Hematopoietic multipotent progenitor cell treated with erythropoietin and hydrocortisone succinate and interleukin-3 and kit ligand, for 17 days (in vitro differentiated cells): ENCODE measurements at places on chromosomes 4 and X.

- DNase-seq = no peak
Observed at GRCh38 chr4:2757426-2757825, 1.3 kb upstream of the TNIP2 start.

- DNase-seq = no peak
Observed at GRCh38 chrX:21612154-21612553, 46.0 kb downstream of the KLHL34 start.

DNA sequence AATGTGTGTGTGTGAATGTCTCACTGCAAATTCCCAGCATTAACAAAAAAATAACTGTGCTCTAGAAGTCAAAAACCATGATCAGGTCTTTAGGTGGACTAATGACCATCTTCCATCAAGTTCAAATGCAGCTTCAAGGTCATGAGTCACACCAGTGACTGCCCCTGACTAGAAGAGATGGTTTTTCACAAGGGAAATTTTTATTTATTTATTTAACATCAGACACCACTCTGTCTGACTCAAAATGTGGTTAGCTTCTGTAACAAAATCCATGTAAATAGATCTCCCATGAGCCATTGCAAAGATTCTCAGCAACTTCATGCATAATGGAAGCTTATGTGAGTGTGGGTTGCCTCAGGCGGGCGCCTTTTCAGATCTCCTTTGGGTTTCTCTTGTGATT is 219.2 kb downstream of the KIT start:
- DNase-seq = no peak

- DNase-seq = no peak
Observed at GRCh38 chr4:187017147-187017546, 293.5 kb upstream of the FAT1 start.

- DNase-seq = no peak
Observed at GRCh38 chr4:17170131-17170530, 271.7 kb upstream of the LDB2 start.

DNA sequence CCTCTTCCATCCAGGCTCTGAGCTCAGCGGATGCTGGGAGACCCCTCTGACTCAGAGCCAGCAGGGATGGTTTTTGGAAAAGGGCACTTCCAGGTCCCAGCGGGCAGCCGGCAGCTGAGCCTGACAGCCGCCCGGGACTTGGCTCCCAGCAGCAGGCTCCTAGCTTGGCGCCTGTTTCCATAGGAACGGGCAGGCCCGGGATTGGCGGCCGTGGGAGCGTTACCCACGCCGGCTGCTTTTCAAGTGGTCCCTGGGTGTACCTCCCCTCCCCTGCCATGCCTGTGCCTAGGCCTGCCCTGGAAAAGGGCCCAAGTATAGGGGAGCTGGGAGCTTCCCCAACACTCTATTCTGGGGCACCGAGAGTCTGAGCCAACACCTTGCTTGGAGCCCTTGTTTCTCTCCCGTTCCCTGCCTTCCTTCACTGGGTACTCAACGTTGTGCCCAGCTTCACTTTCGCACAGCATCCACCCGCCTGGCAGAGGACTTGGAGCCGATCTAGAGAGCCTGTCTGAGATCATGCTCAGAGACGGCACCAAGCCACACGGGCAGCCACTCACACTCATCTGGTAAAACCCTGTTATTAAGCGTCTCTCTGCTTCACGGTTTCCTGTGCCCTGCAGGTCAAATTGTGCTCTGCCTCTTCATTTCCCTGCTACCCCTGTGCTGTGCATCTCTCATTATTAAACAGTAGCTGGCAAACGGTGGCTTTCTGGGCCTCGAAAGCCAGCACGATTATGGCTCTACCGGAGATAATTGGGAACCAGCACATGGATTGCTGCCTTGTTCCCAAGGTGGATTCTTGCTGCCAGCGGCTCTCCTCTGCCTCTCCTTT is 521.5 kb downstream of the BCOR start:
- DNase-seq = no peak

DNA sequence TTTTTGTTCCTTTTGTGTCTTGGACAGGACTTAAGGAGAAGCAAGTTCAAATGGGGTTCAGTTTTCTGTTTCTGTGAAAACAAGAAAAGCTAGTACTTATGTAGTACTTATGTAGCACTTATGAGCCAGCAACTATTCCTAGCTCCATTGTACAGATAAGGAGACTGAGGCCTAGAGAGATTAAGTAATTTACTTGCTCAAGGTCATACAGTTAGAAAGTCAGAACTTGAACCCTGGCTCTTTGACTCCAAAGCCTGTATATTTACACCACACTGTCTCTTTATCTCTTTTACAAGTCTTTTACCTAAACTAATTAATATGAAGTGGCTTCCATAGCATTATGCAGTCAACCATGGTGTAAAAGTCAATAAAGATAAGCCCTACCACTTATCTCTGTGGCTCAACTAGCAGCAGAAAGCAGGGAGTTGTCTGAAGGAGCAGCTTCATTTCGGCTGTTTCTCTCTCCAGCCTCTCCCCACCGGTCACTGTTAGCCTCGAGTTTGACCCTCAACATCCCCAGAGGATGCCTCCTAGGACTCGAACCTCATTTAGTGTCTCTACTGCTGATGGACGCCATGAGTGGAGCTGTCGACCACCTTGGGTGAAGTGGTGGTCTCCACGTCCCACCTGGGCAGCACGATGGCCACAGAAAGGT is 209.9 kb downstream of the SHROOM3 start:
- no peak for DNase-seq

GRCh38 chr4:162911349-162911748 is 255.3 kb downstream of the NAF1 start:
- no peak for DNase-seq

DNA sequence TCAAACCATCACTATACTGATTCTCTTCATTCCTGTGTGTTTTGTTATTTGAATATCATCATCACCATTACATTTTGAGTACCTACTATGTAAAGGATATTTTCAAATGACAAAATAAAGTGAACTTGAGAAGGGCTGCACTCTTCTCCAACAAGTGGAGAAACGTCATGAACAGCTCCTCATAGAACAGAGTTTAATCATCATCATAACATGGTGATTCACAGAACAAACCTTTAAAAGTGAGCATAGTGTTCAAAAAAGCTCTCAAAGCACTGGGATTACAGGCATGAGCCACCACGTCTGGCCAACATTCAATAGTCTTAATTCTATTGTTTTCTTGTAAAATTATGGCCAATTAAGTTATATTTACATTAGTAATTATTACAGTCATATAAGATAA is 993.9 kb downstream of the PDHA2 start:
- DNase-seq = no peak

- DNase-seq = no peak
Observed at GRCh38 chr4:5084911-5085475, 33.7 kb downstream of the STK32B start.

DNA sequence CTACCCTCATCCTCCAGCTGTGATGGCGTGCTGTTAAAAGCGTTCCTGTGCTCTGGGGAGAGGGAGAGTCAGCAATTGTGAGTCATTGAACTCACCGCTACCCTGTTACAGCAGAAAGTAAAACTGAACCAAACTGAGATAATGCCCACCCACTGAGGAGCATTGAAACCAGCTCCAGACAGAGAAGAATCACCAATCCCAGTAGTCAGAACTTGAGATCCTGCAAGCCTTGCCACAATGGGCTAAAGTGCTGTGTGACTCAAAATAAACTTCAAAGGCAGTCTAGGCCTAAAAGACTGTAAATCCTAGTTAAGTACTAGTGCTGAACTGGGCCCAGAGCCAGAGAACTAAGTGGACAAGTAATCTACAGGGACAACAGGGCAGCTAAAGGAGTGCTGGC is 1394.2 kb upstream of the DIAPH2 start:
- DNase-seq = no peak

- DNase-seq = no peak
Observed at GRCh38 chrX:45689971-45690370, 489.3 kb upstream of the DIPK2B start.

DNA sequence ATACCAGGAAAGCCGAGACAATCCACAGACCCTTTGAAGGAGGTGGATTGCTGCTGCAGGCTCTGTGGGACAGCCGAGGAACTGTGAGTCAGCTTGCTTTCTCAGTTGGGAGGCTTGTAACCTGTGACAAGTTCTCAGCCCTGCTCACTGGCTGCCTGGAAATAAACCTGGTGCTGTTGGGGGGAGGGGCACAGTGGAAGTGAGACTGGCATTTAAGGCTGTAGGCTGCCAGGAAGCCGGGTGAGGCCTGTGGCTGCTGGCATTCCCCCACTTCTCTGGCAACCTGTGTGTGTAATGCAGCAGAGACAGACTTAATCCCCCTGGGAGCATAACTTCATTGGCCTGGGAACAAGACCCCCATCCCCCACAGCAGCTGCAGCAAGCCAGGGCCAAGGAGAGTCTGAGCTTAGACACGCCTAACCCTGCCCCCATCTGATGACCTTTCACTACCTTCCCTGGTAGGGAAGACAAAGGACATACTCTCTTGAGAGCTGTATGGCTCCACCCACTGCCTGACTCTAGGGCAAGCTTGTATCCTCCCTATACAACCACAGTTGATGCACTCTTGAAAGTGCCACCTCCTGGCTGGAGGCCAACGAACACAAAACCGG is 64.1 kb downstream of the ALPK1 start:
- no peak for DNase-seq

DNA sequence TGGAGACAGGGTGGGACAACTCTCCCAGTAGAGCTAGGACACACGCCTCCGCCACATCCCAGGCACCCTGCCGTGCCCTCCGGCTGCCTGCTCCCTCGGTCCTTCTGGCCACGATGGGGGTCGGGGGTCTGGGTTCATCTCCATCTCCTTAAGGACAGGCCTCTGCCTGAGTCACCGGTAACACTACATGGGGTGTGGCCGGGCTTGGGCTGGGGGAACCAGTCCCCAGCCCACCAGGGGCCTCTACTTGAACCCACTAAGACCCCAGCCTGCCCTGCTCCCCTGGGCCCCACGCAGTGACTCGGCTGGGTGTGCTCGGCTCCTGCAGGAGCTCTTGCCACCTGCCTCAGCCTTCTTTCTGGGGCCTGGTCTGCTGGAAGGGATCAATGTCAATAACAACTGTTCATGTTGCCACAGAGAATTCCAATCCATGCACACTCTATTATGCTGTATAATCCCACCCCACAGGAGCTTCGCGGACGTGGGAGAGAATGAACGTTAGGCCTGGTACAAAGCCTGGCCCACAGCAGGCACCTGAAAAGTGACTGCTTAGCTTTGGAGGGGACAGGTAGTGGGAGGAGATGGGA is 177.7 kb upstream of the PSAPL1 start:
- no peak for DNase-seq

DNA sequence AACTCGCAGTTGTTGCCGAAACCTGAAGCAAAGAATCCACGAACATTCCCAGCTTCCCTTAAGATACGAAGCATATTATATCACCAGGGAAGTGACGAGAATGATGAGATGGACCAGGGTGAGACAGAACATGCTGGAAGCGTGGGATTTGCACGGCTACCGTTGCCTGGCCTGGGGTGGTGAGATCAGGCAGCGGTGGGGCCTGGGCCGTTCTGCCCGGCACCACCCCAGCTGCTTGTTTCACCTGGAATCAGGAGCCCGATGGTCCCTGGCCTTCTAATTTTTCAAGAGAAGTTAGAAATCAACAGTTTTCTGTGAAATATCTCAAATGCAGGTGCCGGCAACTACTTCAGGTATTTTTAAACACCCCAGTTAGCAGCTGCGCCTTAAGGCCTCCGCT is 5.7 kb downstream of the CLDN22 start:
- no peak for DNase-seq

DNA sequence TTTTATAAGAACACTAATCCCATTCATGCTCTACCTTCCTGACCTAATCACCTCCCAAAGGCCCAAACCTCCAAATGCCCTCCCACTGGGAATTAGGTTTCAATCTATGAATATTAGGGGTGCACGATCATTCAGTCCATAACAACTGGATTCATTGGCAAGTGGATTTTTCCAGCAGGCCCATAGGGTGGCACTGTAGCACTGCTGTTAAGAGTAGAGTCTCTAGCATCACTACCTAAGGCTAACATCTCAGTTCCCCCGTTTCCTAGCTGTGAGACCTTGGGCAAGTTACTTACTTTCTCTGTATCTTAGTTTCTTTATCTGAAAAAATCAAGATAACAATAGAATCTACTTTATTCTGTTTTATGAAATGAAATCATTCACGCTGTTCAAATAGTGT is 315.8 kb downstream of the STIM2 start:
- DNase-seq = no peak

DNA sequence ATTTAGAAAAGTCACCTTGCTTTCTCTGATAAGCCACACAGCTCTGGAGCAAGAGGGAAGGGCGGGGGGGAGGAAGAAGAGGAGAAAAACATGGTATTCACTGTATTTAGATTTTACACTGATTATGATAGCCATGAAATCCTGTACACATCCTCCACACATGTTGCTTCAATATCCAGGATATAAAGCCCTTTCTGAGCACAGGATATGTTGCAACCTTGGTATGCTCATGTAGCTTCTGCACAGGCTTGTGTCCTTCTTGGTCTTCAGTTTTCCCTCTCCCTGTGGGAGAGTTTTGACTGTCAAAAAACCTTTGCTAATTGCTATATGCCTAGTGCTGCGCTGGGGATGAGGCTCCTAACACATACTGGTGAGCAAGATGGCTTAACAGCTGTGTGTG is 61.9 kb upstream of the DAPP1 start:
- DNase-seq = no peak

DNA sequence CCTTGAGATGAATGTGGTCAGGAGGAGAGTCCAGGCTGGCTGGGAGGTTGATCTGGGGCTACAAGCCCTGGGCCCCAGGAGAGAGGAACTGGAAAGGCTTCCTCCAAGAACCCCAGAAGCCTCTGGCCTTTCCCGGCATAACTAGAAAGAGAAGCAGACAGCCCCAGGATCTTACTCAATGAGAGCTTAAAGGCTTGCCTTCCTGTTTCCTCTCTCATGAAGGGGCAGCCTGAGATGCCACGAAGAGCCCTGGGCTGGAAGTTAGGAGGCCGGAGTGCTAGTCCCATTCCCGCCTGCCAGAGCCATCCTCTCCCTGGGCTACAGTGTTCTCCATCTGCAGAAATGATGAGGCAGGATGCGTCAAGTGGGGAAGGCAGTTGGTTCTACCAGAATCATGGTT is 20.1 kb upstream of the XPNPEP2 start:
- DNase-seq = no peak

DNA sequence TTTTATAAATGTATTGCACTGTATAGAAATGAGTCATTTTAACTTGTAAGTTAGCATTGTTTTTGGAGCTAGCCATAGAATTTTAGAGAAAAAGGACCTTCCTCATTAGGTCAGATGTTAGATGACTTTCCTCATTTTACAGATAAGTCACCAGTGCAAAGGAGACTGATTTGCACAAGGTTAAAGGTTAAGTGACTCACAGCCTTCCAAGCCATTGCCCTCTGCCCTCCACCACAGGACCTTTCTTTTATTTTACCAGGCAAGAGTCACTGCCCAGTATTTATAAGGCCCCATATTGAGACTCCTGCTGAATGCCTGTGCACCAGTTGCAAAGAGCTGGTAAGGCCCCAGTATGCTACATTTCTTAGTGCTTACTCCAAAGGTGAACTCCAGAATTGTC is 4.2 kb upstream of the ABCG2 start:
- DNase-seq = no peak

DNA sequence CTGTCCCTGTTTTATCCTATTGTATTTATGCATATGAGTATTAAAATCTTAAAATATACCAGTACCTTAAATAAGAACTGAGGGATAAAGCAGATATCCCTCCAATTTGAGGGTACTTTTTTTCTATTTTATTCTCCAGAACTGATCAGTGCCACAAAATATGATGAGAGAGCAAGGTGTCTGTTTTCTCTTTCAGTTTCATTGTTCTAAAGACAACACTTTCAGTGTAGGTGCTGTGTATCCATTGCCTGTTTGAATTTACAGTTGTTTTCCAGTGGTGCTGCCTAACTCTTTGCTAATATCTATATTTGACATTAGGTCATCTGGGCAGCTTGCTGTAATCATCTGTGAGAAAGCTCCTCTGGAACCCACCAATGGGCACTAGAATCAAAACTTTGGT is 394.7 kb downstream of the IL1RAPL1 start:
- DNase-seq = no peak

- no peak for DNase-seq
Observed at GRCh38 chrX:40867352-40867751, 132.0 kb upstream of the MED14 start.
